Esophagus muscularis mucosa (tissue), 4 donors: ENCODE measurements at places on chromosomes 3 and 15. TPM values are rescaled to one million over a fixed set of nuclear protein-coding genes. Genes with fewer than 3 reads are reported as not detected.

The TAGLN3 gene
- 0.83 TPM for total RNA-seq

GRCh38 chr3:11509173-11510000, 134.3 kb downstream of the VGLL4 start:
- DNase-seq: no peak

The SI gene
- not detected for total RNA-seq

The FOXB1 gene
- not detected for total RNA-seq

- DNase-seq: no peak
Measured at GRCh38 chr3:170079536-170080165, 41.9 kb downstream of the GPR160 start.
